Putamen (tissue), 1 donor: ENCODE measurements at places on chromosomes 2 and 18.

GRCh38 chr2:213290501-213290900 is 6.2 kb downstream of the SPAG16 start:
- no peak for DNase-seq

- DNase-seq = no peak
Observed at GRCh38 chr2:96878171-96878570, 8.3 kb upstream of the SEMA4C start.

GRCh38 chr2:144642131-144642530 is 122.2 kb upstream of the ZEB2 start:
- DNase-seq = no peak

DNA sequence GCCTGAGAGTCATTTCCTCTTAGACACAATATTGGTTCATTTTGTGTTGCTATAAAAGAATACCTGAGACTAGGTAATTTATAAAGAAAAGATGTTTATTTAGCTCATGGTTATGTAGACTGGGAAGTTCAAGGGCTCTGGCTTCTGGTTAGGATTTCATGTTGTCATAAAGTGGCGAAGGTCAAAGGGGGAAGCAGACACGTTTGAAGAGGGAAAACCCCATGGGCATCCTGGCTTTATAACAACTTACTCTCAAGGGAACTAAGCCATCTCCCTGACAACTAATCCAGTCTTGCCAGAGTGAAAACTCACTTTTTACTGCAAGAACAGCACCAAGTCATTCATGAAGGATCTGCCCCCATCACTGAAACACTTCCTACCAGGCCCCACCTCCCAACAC is 89.7 kb upstream of the RNF152 start:
- no peak for DNase-seq

GRCh38 chr2:15159751-15160177 is 401.4 kb downstream of the NBAS start:
- peak; percentile 67 for DNase-seq

GRCh38 chr2:8641301-8641965 is 40.4 kb upstream of the ID2 start:
- DNase-seq = no peak

DNA sequence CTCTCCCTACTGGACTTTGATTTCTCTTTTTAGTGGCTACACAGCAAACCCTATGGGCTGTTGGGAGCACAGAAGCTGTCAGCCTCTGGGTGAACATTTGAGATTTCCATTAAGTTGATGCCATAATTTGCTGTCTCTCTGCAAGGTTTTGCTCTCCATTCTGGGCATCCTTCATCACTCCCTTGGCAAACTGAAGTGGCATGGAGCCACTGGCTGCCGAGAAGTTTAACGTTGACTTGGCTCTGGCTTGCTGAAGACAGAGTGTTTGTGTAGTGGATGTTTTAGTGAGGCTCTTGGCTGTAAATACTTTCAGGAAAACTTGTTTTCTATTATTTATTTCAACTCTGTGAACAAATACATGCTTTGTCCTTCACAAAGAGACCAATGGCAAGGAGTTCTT is 91.5 kb downstream of the ALK start:
- DNase-seq = peak; percentile 43

GRCh38 chr2:79294994-79295393 is 135.4 kb upstream of the REG3A start:
- peak; percentile 35 for DNase-seq

GRCh38 chr2:68720665-68721064 is 13.9 kb upstream of the ARHGAP25 start:
- DNase-seq = no peak

DNA sequence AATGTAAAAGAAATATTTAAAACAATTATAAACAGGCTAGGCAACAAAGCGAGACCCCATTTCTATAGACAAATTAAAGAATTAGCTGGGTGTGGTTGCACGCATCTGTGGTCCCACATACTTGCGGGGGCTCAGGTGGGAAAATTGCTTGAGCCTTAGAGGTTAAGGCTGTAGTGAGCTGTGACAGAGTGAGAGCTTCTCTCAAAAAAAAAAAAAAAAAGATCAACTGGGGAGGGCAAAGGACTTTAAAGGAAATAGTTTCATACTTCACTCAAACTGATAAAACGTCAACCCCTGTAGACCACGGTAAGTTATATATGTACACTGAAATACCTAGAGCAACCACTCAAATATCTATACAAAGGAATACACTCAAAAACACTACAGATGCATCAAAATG is 37.5 kb downstream of the MGAT4A start:
- DNase-seq = no peak

GRCh38 chr2:29817801-29818680 is 103.3 kb downstream of the ALK start:
- DNase-seq = peak; percentile 57

DNA sequence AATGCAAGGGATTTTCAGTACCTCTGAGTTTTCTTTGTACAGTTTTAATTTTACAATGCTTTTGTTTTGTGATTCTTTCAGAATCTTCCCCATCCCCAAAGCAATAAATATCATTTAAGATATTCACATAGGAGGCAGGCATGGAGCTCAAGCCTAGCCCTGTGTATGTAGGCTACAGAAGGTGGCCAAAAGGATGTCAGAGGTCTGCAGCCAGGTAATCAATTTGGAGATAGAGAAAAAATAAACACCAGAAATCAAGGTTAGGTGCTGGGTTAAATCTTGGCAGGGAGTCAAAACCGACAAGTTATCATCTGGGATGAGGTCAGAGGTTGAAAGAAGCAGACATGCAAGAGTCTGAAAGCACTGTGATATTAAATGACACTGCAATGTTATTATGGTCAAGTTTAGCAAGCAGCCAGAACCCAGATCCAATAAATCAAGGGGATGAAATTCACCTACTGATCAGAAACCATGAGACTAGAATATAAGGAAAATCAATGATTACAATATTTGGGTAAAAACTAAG is 45.1 kb upstream of the LRP1B start:
- no peak for DNase-seq

- peak; percentile 58 for DNase-seq
Observed at GRCh38 chr2:197707316-197708213, 2.4 kb downstream of the MARS2 start.

- DNase-seq = no peak
Observed at GRCh38 chr18:28115149-28115550, 61.8 kb downstream of the CDH2 start.

GRCh38 chr2:58064086-58064485 is 17.5 kb downstream of the VRK2 start:
- no peak for DNase-seq

GRCh38 chr2:116809109-116809508 is 1005.4 kb upstream of the DDX18 start:
- DNase-seq = no peak

GRCh38 chr18:64678048-64678447 is 529.2 kb upstream of the LINC00305 start:
- DNase-seq = no peak

GRCh38 chr2:45285311-45285710 is 276.1 kb upstream of the SIX2 start:
- no peak for DNase-seq

DNA sequence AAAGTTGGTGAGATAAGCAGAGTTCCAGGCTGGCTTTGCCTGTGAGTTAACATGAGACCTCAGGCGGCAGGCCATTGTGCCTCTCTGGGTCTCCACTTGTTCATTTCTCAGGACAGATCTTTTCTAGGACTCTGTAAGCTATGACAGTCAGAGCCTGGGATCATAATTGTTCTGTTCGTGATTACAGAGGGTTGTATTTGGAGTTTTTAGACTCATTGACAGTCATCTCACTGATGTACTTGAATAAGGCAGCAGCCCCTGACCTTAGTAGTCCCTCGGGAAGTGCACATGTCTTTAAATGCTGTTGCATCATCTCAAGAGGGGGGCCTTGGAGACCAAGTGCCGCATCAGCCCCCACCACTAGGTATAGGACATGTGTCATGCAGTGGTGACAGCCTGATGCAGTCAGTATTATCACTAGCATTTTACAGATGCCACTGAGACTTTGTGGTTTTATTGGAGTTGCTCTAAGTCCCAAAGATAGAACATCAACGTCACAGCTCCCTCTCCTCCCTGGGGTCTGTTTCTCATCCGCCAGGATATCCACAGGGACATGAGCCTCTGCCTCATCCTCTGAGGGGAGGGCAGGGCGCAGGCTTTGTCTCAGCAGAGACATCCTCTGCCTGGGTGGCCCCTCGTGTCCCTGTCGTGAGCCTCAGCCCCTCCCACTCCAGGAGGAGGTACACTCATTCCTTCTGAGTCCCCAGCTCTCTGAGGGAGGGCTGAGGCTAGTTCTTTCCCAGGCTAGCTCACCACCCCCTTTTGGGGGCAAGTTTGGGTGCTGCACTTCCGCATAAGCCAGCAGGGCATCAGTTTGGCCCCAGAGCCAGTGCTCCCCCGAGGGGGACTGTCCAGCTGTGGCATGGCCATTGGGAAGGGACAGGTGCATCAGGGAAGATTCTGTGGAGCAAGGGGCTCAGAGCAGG is 14.1 kb downstream of the GLI2 start:
- DNase-seq = no peak

DNA sequence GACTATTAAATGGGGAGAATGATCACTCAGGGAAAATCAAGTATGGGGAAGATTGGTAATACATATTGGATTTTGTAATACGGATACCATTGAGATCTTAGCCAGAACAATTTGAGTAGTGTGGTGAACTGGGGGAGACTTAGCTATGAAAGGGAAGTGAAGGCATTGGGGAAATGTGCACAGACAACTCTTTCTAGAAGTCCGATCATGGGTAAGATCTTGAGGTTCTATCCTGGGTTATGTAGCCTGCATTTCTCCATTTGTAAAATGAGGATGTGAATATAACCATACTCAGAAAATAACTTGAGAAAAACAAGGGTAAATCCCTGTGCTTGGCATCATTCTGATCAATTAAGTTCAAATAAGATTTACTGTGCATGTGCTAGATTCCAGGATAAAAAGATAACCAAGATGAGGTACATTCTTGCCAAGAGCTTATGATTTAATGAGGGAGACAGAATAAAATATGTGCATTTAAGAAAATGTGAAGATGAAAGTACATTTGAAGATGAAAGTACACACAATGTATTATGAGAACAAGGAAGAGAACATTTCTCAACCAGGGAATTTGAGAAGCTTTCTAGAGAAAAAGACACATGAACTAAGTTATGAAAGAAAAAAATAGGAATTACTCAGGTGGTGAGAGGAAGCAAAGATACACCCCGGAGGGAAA is 49.5 kb downstream of the SLC40A1 start:
- no peak for DNase-seq

- no peak for DNase-seq
Observed at GRCh38 chr18:29979881-29980280, 1062.7 kb downstream of the DSC3 start.

DNA sequence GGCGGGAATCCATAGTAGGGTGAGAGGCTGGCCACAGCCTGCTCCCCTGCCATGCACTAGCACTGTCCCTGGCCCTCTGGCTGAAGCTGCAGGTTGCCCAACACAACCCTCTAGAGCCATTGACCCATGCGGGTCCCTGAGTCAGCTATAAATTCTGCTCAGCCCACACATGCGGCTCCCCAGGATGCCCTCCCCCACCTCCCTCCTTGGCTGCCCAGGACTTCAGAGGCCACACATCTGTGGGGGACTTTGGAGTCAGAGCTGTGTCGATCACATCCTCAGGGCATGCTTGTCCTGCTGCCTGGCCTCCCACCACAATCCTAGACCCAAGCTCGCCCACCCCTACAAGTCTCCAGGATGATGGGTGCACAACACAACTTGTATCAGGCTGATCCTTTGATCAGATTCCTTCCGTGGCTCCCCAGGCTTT is 97.0 kb downstream of the TFCP2L1 start:
- no peak for DNase-seq

- DNase-seq = peak; percentile 37
Observed at GRCh38 chr2:28716265-28716865, 35.3 kb upstream of the PPP1CB start.

DNA sequence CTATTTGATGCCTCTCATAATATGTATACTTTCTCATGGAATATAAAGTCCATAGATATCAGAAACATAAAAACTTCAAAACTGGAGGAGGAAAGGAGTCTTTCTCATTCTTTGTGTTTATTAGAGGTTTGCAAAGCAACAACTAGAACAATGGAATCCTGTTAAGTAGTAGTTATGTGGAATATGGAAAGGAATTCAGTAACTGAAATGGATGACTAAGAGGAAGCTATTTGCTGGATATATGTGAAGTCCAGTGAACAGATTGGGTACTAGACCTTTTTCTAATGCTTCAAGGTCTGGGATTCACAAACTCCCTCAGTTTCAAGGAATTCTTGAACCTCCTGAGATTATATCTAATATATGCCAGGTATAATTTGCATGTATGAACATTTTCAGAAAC is 353.6 kb upstream of the FANCL start:
- DNase-seq = no peak

- no peak for DNase-seq
Observed at GRCh38 chr18:3218819-3219218, 949 bp downstream of the MYOM1 start.

DNA sequence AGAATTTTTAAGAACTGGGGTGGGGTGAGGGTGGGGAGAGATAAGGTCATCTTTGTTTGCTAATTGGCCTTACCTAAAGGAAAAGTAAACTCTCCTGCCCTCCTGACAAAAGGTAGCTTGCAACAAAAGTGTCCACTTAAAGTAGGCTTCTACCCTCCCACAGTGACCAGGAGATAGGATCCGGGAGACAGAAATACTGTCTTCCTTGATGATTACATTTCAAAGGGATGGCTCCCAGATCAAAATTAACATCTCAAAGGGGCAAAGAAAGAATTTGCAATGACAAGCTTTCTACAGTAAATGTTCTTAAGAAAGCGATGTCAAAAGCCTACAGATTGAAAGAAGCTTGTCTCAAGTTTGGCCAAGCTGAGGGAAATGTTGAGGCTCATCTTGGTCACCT is 775.3 kb downstream of the CPS1 start:
- DNase-seq = no peak

DNA sequence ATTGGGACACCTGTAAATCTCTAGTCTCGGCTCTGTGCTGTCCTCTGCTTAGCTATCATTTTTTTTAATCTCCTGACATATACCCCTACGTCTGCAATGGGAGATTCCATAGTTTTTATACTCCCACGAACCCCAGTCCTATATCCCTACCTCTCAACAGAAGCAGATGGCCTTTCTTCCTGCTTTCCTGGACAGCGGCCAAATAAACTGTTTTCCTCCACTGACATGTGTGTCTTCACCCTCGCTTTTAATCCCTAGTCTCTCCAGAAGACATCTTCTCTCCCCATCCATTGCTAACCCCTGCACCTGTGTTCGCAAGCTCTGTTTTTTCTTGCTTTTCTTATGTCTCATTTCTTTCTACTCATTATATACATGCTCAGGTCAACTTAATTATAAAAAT is 395.4 kb downstream of the EPHA4 start:
- no peak for DNase-seq

- no peak for DNase-seq
Observed at GRCh38 chr2:30191819-30192271, 39.5 kb upstream of the LBH start.

GRCh38 chr2:67986258-67986657 is 76.5 kb downstream of the C1D start:
- DNase-seq = no peak

GRCh38 chr2:157443090-157443489 is 799 bp downstream of the CYTIP start:
- no peak for DNase-seq
